ENCODE measurements at places on chromosomes 4 and X.

DNA sequence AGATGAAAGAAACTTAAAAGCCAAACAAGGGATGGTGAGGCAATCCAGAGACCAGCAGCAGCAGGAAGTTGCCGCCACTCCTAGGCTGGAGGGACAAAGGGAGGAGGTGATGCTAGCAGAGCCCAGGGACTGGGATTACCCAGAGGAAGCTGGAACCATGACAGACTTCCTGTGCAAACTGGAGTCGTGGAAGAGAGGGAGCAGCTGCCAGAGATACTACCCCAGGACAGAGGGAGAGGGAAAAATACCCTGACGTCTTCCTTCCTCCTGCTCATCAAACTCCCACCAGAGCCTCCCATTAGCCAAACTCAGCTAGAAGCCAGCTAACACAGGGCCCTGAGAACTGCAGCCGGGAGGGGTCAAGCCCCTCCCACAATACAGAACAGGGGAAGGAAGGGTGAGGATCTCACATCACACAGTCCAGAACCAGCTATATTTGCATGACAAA is 101.2 kb upstream of the KLF3 start:
- DNase-seq, result peak; percentile 19

DNA sequence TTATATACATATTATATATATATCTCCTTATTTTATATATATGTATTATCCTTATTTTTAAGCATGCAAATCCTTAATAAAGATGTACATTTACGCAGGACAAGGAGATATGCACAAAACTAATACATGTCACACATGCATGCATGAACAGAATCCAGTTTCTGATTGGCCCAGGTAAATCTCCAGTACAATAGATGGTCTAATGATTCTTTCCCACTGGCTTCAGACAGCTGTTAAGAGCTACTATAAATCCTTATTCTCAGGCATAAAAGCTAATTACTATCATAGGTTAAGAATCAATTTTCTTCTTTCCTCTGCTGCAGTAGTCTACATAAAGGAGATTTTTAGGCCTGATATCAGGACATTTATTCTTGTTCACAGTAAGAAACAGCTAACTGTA is 689.8 kb downstream of the KCTD8 start:
- no peak for DNase-seq

- no peak for DNase-seq
Measured at GRCh38 chr4:164012396-164013027, 518.0 kb downstream of the TMA16 start.

GRCh38 chr4:160110891-160111290 is 1008.0 kb downstream of the RAPGEF2 start:
- DNase-seq, result no peak

DNA sequence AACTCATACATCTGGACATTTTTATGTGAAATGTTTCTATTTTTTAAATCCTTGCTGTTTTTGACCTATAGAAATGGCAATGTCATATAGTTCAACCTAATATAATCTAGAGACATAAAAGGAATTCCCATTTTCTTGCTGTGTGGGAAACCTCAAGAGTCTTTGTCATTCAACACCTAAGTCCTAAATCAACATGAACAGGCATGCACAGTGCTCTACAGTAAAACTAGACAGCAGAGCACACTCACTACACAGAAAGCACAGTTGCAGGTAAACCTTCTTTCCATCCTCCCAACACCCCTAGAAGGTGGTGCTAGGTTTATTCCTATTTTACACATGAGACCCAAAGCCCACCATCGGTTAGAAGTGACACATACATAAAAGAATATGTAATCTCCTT is 79.1 kb upstream of the C1QTNF7 start:
- DNase-seq, result no peak

DNA sequence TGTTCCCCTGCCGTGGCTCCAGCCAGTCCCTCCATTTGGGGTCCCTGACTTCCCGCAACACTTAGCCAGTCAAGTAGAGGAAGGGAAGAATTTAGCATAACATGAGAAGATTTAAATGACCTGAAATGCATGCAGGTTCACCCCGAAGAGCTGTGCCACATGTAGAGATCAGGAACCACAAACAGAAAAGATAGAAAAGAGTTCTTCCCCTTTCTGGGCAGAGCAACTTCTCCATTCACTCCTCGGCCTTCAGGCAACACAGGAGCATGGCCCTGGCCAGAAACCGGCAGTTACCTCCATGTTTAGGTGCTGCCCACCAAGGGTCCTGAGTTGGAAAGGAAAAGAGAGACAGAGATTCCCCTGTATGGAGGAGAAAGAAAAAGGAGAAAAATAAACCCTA is 5.2 kb downstream of the NLRP2B start:
- DNase-seq, result no peak

- DNase-seq, result peak; percentile 14
Measured at GRCh38 chr4:1241936-1242505, 6.9 kb downstream of the CTBP1 start.

GRCh38 chrX:34197946-34198345 is 65.8 kb upstream of the FAM47A start:
- no peak for DNase-seq

DNA sequence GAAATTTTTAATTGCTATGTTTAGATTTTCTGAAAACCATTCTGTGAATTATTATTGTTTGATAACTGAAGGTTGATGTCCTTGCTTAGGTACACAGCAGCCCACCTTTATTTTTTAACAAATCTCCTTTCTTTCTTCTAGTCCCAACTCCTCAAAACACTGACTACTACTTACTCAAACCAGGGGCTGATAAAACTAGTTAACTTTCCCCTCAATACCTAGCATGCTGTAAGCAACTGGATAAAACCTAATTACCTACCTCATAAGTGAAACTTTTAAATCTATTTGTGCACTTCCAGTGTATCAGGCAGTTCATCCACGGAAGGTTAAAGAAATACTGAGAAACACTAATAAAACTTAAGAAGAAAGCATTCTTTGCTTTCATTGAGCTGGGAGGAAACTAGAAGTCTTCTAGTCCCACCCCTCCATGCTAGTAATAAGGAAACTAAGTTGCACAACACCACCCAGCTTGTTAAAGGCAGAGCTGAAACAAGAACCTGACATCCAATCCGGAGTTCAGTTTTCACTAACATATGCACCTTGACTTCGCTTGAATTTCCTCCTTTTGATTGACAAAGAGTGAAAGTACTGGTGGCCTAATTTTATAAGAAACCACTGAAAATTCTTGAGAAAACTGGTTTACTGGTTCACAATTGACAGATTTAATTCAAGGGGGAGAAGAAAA is 180.2 kb upstream of the TET2 start:
- peak; percentile 25 for DNase-seq

- no peak for DNase-seq
Measured at GRCh38 chrX:132612821-132613564, 124.2 kb upstream of the MBNL3 start.

GRCh38 chr4:162011089-162011488 is 152.7 kb downstream of the FSTL5 start:
- no peak for DNase-seq

GRCh38 chr4:168293386-168293975 is 25.1 kb downstream of the DDX60 start:
- no peak for DNase-seq

DNA sequence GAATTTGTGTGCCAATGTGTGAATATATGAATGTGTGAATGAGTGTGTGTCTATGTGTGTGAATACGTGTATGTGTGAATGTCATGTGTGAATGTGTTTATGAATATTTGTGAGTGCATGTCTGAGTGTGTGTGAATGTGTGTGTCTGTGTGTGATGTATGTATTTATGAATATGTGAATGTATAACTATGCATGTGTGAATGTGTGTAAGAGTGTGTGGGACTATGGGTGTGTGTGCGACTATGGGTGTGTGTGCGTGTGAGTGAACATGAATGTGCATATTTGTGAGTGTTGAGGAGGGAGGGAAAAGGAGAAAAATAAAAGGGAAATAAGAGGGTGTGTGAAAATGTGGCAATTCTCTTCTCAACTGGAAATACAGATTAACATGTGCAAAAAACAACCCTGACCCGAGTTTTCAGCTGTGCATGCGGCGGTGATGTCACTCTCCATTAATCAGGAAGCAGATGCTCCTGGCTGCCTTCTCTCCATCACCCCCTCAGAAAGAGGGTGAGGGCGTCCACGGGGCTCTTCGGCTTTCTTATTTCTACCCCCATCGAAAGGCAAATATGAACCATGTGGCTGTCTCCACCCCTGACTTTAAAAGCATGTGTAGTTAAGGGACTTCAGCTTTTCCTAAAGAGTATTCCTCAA is 219.8 kb downstream of the MAML3 start:
- no peak for DNase-seq

DNA sequence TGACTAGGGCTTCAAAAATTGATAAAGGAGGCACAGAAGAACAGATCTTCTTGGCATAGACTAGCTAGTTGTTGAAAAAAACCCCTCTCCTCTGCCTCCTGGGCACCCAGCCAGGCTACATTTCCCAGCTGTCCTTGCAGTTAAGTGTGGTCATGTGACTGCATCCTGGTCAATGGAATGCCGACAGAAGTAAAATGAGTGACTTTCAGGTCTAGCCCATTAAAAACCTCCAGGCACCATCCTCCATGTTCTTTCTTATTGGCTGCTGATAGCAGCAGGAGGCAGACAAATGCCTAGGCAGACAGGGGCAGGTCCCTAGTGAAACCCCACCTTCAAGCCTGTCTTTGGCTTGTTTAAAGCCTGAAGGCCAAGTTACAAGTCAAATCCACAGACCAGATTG is 35.3 kb downstream of the ATXN3L start:
- no peak for DNase-seq

GRCh38 chr4:95551653-95552052 is 2.9 kb upstream of the UNC5C start:
- DNase-seq, result no peak

DNA sequence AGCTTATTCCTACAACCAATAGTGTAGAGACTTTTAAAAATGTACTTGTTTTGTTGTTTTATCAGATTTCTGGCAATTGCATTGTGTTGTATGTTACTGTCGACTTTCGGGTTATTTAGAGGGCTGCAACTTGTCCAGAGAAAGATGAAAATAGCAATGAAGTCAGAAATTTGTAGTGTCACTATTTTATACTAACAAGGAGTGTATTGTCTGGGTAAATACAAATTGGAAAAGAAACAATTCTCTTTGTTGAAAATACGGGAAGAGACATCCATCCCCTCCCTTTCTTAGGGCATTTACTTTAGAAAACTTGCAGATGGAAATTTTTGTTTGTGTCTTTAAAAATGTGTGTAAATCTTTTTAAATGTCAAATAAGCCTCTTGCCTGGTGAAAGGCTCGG is 792.0 kb downstream of the PCDH18 start:
- no peak for DNase-seq

- no peak for DNase-seq
Measured at GRCh38 chrX:16828124-16828908, 41.8 kb downstream of the RBBP7 start.
